Cerebellar nuclear complex (tissue), 1 donor: ENCODE measurements at places on chromosomes 1 and 21.

GRCh38 chr1:234373959-234374254 is 651 bp downstream of the COA6 start:
- DNase-seq, result no peak

DNA sequence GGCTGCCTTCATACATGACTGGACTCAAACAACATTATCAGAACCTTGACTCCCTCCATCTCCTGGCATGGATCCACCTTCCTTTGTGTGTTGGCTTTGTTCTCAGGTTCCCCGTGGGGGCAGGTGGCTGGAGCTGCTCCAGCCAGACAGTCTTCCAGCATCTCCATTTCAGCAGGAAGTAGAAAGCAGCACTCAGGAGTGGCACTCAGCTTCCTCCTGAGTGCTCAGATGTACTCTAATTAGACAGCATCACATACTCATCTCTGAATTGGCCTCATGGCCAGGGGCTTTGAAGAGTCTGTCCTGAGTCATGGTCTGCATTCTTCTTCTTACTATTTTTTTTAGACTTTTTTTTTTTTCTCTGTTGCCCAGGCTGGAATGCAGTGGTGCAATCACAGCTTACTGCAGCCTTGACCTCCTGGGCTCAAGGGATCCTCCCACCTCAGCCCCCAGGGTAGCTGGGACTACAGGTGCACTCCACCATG is 27.9 kb downstream of the OVAAL start:
- no peak for DNase-seq

DNA sequence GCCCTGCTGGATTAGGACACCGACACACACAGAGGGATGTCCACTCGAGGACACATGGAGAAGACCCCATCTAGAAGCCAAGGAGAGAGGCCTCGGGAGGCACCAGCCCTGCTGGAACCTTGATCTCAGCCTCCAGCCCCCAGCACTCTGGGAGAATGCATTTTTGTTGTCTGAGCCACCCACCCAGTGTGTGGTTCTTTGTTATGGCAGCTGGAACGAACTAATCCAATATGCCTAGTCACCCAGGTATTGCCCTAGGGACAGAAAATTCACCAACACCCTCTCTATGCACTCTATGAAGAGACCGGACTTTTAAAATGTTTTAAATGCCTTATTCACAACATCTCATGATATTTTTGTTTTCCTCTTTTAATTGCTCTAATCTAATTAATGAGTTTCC is 117.4 kb downstream of the CRYAA start:
- no peak for DNase-seq

GRCh38 chr1:200405264-200405663 is 4.6 kb downstream of the ZNF281 start:
- DNase-seq, result no peak

DNA sequence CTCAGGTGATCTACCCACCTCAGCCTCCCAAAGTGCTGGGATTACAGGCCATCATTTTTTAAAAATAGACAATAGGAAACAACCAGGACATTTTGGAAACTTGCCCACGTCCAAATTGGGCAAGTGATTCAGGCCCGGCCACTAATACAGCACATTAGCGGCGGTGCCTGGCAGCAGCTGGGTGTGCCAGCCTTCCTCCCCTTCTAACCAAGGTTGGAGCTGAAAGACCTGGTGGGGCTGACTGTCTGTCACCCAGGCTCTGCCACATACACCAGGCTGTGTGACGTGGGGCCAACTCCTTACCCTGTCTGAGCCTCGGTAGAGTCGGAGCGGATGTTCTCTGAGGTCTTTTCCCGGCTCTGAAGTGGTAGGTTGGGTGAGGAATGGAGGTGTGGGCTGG is 29.6 kb upstream of the TMEM51 start:
- no peak for DNase-seq

GRCh38 chr1:14413819-14414490 is 184.5 kb upstream of the KAZN start:
- DNase-seq, result no peak

DNA sequence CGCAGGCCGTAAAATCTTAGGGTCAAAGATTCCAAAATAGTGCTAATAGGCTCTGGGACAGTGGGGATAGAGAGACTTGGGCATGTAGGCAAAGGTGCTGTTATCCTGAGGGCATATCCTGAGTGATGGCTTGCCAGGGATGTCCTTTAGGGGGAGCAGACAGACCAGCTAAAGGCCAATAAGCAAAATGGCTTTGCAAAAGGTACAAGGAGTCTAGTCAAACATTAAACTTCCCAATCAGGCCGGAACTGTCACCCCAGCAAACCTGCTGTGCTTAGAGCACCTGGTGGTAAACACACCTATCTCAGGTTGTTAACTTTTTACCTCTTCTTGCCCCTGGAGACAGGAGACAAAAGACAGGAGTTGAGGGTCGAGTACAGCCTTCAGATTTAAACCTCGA is 49.1 kb downstream of the TRABD2B start:
- DNase-seq, result no peak

DNA sequence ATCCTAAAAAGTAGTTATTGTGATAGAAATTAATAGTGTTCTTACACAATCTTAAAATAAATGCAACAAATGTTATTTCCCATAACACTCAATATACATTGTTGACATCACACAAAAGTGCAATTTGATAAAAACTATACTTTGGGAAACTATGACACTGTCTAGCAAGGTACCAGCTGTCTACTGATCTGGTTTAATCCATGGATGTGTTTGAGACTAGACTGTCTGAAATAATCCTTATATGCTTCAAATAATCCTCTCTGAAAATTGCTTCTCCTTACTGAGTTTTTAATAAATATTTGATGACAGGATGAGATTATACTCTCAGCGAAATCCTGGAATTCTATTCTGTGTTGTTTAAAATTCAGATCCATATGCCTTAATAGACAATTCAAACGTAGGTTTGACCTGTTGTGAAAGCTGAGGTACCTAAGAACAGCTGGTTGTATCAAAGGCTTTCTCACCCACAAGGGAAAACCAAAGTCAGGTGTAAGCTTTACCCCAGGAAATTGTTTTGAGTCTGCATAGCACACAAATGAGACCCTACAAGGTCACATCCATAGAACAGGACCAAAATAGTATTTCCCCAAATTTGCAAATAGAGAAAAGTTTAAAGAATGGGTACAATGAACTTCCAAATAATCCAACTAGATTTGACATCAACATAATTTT is 8.8 kb upstream of the GFI1 start:
- DNase-seq, result no peak

- no peak for DNase-seq
Observed at GRCh38 chr1:14233510-14233909, 365.0 kb upstream of the KAZN start.

DNA sequence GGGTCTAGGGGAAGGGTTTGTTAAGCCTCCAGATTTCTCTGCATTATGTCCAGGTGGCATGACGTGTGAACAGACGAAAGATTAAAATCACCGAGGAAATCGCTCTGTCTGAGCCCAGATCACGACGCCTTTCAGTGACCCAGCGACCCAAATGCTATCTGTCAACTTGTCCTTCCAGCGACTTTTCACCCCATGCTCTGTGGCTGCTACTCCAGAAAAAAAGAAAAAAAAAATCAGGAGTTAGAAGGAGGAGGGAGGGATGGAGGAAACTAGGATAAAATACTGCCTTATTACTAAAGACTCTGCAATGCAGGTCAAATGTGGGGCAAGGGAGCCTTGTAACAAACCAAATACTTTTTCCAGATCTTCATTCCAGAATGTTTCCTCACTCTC is 352.0 kb downstream of the NUF2 start:
- no peak for DNase-seq

DNA sequence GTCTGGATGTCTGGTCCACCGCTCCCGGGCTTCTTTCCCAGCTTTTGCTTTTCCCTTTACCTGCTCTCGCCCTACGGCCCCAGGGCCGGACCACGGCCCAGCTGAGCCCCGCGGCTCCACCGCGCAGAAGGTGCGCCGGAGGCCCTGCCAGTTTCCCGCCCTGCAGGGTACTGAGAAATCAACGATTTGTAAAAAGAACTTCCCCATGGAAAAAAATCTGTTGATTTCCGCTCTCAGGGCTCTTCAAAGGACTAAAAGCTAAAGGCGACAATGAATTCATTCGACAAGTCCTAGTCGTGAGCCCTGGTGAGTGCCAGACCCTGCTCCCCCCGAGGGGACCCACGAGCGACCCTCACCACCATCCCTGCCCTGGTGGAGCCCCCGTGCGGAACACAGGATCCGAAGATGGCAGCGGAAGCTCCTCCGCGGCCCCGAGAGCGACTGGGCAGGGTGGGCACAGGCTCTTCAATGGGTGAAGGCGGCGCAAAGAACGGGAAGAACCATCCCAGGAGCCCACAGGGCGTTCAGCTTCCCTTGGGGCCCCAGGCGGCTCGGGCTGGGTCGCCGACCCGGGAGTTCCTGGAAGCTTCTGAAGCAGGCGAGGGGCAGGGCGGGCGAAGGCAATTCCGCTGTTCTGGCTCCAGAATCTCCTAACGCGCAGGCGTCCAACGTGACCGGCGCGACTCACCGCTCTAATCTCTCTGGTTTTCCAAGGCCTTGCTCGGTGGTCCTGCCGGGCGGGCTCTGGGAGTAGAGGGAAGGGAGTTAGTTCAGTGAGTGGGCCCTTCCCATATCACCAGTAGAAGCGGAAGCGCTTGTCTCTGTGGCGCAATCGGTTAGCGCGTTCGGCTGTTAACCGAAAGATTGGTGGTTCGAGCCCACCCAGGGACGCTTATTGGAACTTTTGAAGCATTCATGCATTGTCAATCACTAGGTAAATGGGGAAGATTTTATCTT is 6.6 kb upstream of the RNU1-2 start:
- no peak for DNase-seq

- DNase-seq, result no peak
Observed at GRCh38 chr1:145908653-145909052, 1.2 kb downstream of the ITGA10 start.

- DNase-seq, result no peak
Observed at GRCh38 chr21:44805226-44805625, 3.6 kb upstream of the UBE2G2 start.
